ENCODE measurements at places on chromosomes 1 and 21. TPM values are rescaled to one million over a fixed set of nuclear protein-coding genes. Genes with fewer than 3 reads are reported as not detected.

Gene FAM177B
- total RNA-seq = not detected

Gene TM2D1
- total RNA-seq = 39.6 TPM

Gene CD1C
- not detected for total RNA-seq

Gene IL20
- not detected for total RNA-seq

Gene ZNF695
- total RNA-seq = 15.3 TPM

Gene TMCC2
- total RNA-seq = 13.6 TPM

Gene DSCAM
- 0.41 TPM for total RNA-seq

Gene OR2AK2
- total RNA-seq = not detected

Gene ARHGEF19
- 21.0 TPM for total RNA-seq

Gene CELA2B
- not detected for total RNA-seq

Gene STUM
- total RNA-seq = 0.14 TPM

Gene PRXL2B
- total RNA-seq = 62.9 TPM

Gene MLLT11
- total RNA-seq = 37.2 TPM

Gene PROK1
- not detected for total RNA-seq

Gene INKA2
- total RNA-seq = 1.1 TPM

Gene TEDDM1
- total RNA-seq = not detected

Gene GNG12
- total RNA-seq = 48.1 TPM

Gene CACHD1
- total RNA-seq = 69.7 TPM

Gene ZBTB8A
- 6.2 TPM for total RNA-seq

Gene PPFIA4
- total RNA-seq = 7.4 TPM

Gene LRRC42
- 77.2 TPM for total RNA-seq

Gene SLC35F3
- 4.6 TPM for total RNA-seq

Gene KRTAP19-8
- not detected for total RNA-seq

Gene NCMAP
- 0.11 TPM for total RNA-seq

Gene DISP3
- 5.8 TPM for total RNA-seq

Gene DEGS1
- 68.4 TPM for total RNA-seq

Gene RNU1-2
- total RNA-seq = under 0.01 TPM

Gene FCRLB
- 0.74 TPM for total RNA-seq

Gene TMPRSS15
- not detected for total RNA-seq

Gene RPTN
- not detected for total RNA-seq

Gene RHBG
- 0.69 TPM for total RNA-seq

Gene GBP5
- total RNA-seq = not detected

Gene HES2
- 0.62 TPM for total RNA-seq

Gene SLC44A3
- 0.83 TPM for total RNA-seq

Gene S100A7A
- not detected for total RNA-seq

Gene CA14
- total RNA-seq = 75.4 TPM

Gene TEX38
- total RNA-seq = not detected

Gene SRM
- total RNA-seq = 111 TPM

Gene HPCA
- 2.6 TPM for total RNA-seq

Gene NUP210L
- 0.03 TPM for total RNA-seq
